IPS-NIHi11 (cell line): ENCODE measurements at places on chromosomes 11 and 22.
A peak's percentile ranks its signal among the peaks of the same experiment; 100 is the strongest.

DNA sequence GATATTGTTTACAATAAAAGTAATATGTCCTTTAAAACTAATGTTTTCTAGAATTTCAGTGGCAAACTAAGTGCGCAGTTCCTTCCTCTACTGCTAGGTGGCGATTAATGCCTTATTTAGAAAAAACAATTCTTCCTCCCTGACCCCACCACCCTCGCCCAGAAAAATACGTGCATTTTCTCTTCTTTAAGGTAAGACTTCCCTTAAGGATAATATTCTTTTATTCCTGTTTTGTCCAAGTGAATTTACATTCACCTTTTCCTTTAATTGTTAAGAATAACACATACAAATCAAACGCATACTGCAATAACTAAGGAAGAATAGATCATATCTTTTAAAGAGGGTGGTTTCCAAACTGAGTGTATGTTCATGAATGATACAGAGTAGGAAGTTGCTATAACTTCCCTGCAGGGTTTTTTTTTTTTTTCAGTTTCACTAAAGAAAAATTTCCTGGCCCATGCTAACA, 17.0 kb upstream of the PSMA1 start:
- peak; percentile 63 for DNase-seq

GRCh38 chr11:75337195-75337654, 14.2 kb downstream of the ARRB1 start:
- DNase-seq: no peak

GRCh38 chr22:46575911-46576555, 38.6 kb upstream of the CELSR1 start:
- no peak for DNase-seq

- DNase-seq: no peak
Measured at GRCh38 chr11:47212938-47213337, 1.8 kb upstream of the DDB2 start.

GRCh38 chr11:35583126-35583525, 35.1 kb upstream of the FJX1 start:
- DNase-seq: no peak

GRCh38 chr11:90252053-90252452, 29.2 kb upstream of the CHORDC1 start:
- DNase-seq: no peak

DNA sequence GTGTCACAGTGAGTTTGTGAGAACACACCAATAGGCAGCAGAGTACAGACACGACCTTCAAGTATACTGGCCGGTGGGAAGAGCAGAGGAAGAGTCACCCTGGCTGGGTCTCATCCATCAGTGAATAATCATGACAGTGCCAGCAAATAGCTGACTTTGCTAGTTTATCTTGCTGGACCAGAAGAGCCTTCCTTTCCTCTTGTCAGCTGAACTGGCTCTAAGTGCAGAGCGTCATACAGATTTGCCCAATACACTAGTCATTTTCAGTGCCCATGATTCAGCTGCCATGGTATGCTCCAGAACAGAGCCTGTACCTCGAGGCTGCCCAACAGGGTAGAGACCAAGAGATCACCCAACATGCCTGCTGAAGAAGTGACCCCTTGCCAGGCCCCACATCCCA, 82.9 kb upstream of the TBCEL start:
- DNase-seq: no peak
